ENCODE measurements at places on chromosomes 3 and 15.

DNA sequence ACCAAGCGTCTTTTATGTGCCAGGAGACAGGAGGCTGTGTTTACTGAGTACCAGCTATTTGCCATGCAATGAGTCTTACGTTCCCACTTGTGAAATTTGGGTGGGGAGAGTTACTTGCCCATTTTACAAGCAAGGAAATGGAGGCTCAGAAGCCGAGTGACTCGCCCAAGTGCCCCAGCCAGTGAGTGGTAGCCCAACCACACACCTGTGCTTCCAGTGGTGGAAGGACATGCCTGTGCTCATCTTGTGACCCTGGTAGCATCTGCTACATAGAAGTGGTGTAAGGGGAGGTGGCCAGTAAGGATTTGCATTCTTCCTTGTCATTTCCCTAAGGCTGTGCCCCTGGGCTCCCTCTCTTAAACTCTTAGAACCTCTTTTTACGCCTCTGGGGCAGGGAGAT is 49.3 kb downstream of the FBLN2 start:
- no peak for DNase-seq

DNA sequence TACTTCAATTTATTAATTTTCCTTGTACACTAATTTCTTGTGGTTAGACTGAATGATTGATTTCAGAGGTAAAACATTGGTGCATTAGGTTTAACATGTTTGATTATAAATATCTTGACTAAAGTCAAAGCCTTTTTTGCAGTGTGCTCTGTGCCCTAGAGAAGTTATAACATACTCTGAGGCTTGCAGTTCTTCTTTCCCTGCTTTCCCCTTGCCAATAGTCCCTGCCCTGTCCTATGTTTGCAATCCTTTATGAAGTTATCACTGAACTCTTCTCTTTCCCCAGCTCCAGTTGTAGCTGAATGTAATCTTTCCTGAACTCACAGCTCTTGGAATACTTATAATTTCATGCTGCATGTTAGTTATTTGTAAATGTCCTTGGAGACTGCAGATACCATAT is 35.6 kb downstream of the USP3 start:
- no peak for DNase-seq

DNA sequence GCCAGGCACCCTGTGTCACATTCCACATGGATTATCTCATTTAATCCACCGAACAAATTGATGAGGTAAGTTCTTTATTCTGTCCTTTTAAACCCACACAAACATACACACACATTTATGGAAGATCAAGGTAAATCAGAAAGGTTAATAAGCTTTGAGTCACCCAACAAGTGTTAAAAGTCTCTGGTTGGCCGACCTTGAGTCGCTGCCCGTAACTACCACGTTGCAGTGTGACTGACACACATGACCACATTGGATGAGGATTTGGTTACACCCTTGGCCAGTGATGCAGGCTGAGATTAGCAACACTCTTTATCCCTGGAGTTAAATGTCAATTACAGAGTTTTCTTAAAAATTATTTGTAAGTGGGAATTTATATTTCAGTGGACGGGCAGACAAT is 19.2 kb downstream of the FOXP1 start:
- DNase-seq, result no peak

DNA sequence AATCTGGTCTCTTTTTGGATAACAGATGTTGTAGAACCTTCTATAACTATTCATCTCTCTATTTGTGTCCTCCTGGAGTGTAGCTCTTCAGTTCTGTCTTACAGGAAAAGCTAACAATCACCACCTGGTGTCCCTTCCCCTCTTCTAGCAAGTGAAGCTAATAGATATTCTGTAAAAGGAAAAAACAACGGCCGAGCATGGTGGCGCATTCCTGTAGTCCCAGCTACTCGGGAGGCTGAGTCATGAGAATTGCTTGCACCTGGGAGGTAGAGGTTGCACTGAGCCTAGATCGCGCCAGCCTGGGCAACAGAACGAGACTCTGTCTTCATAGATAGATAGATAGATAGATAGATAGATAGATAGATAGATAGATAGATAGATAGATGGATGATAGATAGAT is 779.4 kb downstream of the TUSC7 start:
- DNase-seq, result no peak

GRCh38 chr3:24410860-24411259 is 83.8 kb downstream of the THRB start:
- no peak for DNase-seq

DNA sequence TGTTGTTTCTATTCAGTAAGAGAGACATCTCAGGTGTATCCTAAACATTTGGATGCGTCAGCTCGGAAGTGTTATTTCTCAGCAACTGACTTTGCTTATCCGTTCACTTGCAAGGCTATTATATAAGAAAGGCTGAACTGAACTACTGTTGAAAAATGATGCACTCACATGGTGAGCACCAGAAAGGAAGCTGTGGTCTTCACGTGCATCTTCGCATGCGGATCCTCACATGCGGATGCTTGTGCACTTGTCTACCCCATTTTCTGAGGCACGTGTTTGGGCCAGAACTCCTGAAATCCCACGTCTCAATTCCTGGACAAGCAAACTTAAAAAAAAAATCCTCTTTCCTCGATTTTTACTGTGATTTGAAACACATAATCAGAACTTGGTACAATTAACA is 63.2 kb downstream of the PDZRN3 start:
- no peak for DNase-seq

DNA sequence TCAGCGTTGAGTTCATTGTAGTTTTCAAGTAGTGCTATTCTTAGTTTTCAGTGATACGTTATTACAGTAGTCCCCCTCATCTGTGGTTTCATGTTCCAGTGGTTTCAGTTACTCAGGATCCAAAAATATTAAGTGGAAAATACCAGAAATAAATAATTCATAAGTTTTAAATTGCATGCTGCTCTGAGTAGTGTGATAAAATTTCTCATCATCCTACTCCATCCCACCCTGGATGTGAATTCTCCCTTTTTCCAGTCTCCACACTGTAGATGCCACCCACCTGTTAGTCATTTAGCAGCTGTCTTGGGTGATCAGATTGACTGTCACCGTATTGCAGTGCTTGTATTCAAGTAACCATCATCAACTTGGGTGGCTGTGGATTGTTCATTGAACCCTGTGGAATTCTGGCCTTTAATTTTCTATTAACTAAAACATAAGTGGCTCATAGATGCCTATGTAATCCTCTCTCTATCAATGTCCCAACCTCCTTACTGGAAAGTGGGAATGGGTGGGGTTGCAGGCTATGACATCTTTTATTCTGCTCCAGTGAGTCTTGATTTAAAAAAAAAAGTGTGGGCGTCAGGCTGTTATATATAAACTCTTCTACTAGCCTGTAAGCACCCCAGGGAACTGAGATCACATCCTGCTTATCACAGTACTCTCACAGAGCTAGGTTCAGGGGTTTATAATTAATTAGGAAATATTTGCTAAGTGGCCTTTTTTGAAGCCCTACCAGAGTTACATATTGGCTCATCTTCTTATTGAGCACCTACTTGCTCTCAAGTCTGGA is 97.5 kb downstream of the CFAP20DC start:
- DNase-seq, result no peak

GRCh38 chr3:105700575-105700974 is 168.2 kb downstream of the CBLB start:
- DNase-seq, result no peak

GRCh38 chr3:111392894-111393398 is 149.1 kb upstream of the CD96 start:
- no peak for DNase-seq
